Fibroblast of villous mesenchyme (primary cell): ENCODE measurements at places on chromosomes 12 and 14.

- DNase-seq, result peak; percentile 83
Measured at GRCh38 chr14:38339696-38340095, 83.8 kb upstream of the CLEC14A start.

DNA sequence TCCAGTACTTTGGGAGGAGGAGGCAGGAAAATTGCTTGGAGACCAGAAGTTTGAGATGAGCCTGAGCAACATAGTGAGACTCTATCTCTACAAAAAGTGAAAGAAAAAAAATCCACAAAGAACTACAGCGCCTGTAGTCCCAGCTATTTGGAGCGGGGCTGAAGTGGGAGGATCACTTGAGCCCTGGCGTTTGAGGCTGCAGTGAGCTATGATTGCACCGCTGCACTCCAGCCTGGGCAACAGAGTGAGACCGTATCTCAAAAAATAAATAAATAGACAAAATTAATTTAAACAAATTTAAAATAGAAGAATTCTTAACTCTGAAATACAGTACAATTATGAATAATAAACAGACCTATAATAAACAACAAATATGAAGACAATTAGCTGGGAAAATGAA lies 40.9 kb downstream of the ATL1 start:
- peak; percentile 43 for DNase-seq

- DNase-seq, result peak; percentile 56
Measured at GRCh38 chr12:94186278-94187241, 38.2 kb downstream of the PLXNC1 start.

DNA sequence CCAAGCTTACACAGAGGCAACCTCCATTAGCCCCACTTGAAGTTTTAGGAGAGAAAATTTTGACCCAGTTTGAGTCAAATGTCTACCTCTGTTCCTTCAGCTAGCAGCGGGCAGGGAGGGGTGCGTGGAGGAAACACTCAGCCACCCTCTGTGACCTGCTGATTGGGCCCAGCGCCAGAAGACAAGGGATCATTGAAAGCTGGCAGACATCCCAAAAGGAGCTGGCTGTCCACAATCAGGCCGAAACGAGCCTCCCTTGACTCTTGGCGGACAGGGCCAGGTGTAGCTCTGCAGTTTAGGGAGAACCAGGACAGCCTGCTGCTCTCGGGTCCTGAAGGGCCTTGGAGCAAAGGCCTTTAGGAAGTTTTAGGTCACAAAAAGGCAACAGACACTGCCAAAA lies 41.3 kb downstream of the CD9 start:
- DNase-seq, result no peak

- DNase-seq, result peak; percentile 84
Measured at GRCh38 chr14:79278798-79279644, 932.3 kb downstream of the DIO2 start.

DNA sequence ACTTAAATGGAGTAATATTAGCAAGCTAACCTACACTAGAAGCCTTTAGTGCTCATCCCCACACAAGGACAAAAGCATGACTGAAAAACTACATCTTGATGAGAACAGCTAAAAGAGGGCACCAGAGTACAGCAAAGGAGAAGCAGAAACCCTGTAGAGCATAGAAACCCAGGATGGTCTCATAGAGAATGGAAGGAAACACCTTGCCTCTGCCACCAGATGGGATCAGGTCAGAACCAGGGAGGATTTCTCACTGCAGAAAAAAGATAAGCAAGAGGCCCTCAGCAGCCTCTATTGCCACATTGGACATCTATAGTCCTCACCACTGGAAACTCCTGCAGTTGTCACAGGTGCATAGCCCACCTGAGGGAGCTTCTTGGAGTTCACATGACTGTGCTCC lies 13.6 kb upstream of the ZNF705A start:
- DNase-seq, result no peak

GRCh38 chr14:52069307-52070050 lies 620 bp upstream of the NID2 start:
- peak; percentile 94 for DNase-seq

- peak; percentile 27 for DNase-seq
Measured at GRCh38 chr12:109716512-109717389, 3.1 kb downstream of the FAM222A start.

DNA sequence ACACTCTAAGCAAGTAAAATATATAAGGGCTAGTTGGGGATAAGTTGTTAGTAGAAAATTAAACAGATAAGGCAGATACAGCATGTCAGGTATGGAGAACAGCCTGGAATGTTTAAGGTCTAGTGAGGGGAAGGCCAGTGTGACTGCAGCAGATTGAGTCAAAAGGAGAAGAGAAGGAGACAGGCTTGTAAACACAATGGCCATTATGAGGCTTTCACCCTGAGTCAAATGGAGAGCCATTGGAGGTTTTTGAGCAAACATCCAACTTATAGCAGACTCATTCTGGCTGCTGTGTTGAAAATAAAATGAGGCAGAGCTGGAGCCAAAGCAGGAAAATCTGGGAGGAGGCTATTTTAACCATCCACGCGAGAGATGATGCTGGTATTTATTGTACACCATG lies 142.0 kb downstream of the DUSP6 start:
- no peak for DNase-seq

- DNase-seq, result peak; percentile 95
Measured at GRCh38 chr12:124512667-124513296, 54.6 kb downstream of the NCOR2 start.

DNA sequence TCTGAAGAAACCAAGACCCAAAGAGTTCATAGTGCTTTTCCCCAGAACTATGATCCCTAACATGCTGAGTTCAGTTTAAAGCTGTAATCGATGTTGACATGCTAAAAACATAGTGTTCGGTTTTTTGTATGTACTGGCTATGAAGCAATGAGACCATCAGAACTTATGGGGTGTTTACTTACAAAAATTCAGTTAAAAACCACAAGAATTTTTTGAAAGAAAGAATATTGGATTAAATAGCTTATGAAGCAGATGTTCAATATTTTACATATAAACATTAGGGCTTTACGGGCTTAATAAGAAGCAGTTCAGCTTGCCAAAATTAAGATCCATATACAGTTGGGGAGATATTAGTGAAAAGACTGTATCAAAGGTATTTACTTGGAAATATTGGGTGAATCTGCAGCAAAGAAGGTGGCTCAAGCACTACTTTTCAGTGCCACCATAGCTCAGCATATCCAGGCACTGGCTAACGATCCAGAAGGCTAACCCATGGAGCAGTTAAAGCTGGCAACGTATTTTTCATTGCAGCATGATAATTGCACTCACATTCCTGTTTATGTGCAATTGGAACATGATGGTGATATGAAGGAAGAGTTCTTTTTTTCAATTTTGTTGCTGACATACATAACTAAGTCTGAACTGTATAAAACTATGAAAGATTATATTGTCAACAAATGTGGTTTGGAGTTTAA lies 125.9 kb downstream of the EFCAB11 start:
- DNase-seq, result peak; percentile 86

GRCh38 chr12:122023339-122024131 lies 1.9 kb downstream of the BCL7A start:
- peak; percentile 71 for DNase-seq

DNA sequence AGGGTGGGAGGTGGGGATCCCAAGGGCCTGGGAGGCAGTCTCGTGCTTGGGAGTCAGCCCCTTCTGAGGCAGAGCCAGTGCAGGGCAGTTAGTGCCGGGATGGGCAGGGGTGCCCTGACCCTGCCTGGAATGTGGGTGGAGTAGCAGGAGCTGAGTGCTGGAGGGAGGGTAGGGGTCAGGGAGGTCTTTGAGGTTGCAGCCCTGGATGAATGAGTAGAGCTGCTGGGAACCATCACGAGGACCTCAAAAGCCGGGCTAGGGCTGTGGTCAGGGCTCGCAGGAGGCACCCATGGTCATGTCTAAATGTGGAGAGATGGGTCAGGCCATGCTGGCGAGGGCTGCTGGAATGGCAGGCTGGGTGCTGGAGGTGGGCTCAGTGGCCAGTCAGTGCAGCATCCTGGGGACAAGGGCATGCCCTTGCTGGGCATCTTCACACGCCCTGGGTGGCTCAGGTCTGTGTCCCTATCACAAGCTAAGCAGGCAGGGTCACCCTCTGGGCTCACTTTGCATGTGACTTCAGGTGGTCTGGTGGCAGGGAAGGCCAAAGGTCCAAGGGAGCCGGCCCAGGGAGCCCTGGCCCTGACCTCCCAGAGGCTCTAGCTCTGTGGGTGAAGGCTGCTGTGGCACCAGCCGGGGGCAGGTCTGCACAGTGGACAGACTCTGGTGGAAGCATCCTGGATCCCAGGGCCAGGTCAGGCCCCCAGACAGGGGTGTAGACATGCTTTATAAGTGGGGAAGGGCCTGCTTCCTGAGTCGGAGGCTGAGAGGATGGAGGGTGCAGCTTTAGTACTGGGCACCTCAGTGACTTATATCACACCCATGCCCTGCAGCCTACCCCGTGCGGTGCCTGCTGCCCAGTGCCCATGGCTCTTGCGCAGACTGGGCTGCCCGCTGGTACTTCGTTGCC lies 24.5 kb downstream of the PAPLN start:
- no peak for DNase-seq

DNA sequence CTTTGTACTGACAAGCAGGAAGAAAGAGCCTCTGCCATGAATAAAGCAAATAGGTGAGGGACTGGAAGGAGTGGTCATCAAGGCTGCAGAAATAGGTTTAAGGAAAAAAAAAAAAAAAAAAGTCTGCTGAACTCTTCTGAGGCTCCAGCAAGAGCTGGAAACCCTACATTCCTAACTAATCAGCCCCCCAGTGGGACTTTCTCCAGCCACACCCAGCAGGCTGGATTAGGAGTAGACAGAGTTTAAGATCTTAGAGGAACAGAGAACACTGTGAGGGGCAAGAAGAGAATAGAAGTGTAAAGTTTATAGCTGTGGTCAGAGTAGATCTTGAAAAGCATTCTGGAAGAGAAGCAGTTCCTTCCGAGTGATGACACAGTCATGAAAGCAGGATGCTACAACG lies 66.4 kb downstream of the ATXN2 start:
- DNase-seq, result peak; percentile 11

DNA sequence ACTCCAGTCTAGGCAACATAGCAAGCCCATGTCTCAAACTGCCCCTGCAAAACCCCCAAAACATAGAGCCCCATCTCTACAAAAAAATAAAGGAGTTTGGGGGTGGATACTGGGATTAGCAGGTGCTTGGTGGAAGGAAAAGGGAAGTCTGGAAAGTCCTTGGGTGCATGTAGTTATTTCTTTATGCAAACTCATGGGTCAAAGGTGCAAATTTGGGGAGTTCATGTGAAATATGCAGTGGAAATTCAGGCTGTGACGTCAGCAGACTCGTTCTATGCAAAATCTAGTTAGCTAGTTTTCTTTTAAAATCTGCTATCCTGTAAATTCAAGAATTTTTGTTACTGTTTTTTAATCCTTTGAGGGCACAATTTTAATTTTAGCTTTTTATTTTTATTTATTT lies 51.3 kb downstream of the GNS start:
- no peak for DNase-seq

- no peak for DNase-seq
Measured at GRCh38 chr14:64714432-64715025, 10.3 kb downstream of the PLEKHG3 start.

GRCh38 chr14:61476105-61476753 lies 154.8 kb downstream of the PRKCH start:
- no peak for DNase-seq

GRCh38 chr12:29317556-29318363 lies 63.2 kb downstream of the ERGIC2 start:
- DNase-seq, result peak; percentile 42

DNA sequence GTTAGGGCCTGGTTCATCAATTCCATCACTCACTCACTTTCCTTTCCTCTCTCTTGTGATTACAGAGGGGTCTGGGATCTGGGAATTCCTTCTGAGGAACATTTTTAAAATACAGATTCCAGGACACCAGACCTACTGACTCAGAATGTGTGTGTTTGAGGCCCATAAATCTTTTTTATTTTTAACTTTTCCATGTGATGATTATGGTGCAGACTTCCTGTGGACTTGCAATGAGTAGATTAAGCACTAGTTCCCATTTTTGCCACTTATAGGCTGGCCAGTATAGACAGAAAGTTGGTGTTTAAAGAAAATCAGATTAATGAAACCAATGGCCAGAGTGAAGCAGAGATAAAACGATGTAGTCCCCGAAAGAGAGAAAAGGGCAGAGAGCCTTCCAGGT lies 28.1 kb downstream of the SLC41A2 start:
- peak; percentile 48 for DNase-seq

GRCh38 chr12:94211021-94211420 lies 62.6 kb downstream of the PLXNC1 start:
- DNase-seq, result no peak

DNA sequence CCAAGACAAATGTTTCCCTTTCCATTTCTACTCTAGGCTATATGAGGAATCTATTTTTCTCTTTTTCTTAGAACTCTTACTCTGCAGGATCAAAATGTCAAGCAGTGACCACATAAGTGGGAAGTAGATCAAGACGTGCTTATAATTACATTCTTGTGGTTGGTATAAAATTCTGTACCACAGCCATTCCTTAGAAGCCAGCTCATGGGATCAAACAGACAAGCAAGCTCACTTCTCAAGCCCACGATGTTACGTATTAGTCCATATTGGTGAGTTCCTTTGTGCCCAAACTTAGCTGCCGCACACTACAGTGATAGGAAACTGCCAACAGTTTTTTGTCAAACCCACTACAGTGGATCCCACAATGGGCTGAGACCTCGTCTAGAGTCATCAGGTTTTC lies 53.4 kb downstream of the IFNG start:
- DNase-seq, result peak; percentile 4

DNA sequence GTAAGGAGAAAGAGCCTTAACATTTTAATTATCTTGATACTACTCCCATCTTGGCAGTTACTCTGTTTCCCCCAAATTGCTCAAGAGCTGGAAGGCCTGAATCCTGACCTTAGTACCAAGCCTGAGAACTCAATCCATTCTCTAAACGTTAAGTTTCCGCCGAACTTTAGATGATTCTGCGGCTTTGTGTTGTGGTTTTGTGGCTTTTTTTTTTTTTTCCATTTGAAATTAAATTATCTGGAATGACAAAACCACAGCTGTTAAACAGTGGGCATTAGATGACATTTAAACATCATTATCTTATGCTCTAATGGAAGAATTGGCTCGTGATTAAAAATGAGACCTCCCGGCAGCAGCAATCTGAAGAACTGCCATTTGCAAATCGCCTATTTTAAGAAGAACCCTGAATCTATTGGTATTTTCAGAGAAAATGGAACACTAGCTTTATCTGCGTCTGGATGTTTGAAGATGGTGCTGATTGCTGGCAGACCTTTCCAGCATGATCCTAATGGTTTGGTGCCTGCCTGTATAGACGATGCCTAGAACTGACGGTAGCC lies 38.4 kb downstream of the TMEM132C start:
- no peak for DNase-seq

DNA sequence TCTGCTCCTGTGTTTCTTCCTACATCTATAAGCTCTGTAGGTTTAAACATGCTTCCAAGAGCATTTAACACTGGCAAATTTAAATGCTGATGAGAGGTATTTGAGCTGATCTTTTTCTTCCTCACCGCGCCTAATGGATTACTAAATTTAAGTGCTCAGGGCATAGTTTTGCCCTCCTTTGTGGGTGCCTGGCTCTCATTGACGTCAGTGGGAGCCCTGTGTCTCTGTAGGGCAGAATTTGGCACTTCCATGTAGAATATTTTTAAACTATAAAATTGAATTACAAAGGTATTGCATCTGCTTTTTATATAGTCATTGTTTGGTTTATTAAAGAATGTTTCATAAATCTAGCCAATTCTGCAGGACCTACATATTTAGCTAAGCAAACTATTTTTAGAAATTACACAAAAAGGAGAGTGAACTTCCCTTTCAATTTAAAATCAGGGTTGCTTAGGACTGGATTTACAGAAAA lies 444.8 kb downstream of the AEBP2 start:
- DNase-seq, result peak; percentile 30
